ENCODE measurements at places on chromosomes 1 and 21. TPM values are rescaled to one million over a fixed set of nuclear protein-coding genes. Genes with fewer than 3 reads are reported as not detected.
A peak's percentile ranks its signal among the peaks of the same experiment; 100 is the strongest.

Gene NES
- total RNA-seq = 3.7 TPM

Gene RRP1B
- 20.1 TPM for total RNA-seq

Gene GNAT2
- total RNA-seq = 0.14 TPM

Gene VPS72
- 47.2 TPM for total RNA-seq

Gene THEM5
- 0.09 TPM for total RNA-seq

Gene OR2L8
- not detected for total RNA-seq

Gene HCRTR1
- total RNA-seq = not detected

Gene RALGPS2
- 17.8 TPM for total RNA-seq

Gene MARK1
- total RNA-seq = 1.9 TPM

DNA sequence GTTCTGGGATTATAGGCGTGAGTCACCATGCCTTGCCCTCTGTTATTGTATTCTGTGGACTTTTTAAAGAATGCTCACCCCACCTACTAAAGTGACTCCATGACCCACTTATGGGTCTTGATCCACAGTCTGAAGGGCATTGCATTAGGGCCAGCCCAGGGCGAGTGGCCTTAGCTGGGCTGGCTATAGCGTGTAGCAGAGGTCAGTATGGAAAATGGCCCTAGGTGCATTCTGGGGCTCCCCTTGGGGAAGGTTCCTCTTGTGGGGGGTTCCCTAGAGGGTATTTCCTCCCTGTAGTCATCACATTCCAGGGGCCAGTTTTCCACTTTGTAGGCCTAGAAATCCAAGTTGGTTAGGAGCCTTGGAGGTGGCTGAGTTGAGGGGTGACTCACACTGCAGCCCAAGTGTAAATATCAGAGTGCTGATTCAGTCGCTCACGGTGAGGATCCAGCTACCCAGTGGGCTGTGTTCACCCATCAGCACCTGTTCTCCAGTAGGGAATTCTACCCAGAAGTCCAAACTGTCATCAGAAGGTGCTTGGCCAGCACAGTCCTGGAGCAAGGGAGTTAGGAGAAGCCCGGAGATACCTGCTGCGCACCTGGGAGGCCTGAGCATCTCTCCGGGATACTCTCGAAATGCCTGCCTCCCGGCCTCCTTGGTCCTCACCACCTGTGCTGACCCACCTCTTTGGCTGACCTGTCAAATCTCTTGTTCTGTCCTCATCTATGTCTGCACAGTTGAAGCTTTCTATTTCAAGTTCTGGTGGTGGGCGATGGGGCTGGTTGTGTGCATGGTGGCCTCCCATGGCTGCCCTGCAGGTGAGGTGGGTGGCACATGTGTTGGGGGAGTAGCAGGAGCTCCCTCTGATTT lies 52.2 kb downstream of the NENF start:
- no peak for DNase-seq
- H3K4me1 ChIP-seq = no peaks in the 10 kb centered on the region
- H3K4me3 ChIP-seq = no peak overlapping the region
- H3K27ac ChIP-seq = no peak overlapping the region

GRCh38 chr1:90134175-90134955 lies 139.5 kb downstream of the ZNF326 start:
- H3K27me3 ChIP-seq = no peaks in the 10 kb centered on the region
- no peaks in the 10 kb centered on the region for H3K4me1 ChIP-seq
- H3K36me3 ChIP-seq = no peaks in the 10 kb centered on the region
- H3K27ac ChIP-seq = no peak overlapping the region
- no peak overlapping the region for H3K4me3 ChIP-seq
- DNase-seq = no peak

- H3K36me3 ChIP-seq = no peaks in the 10 kb centered on the region
- no peaks in the 10 kb centered on the region for H3K27me3 ChIP-seq
- no peak for DNase-seq
- no peak overlapping the region for H3K4me3 ChIP-seq
- no peaks in the 10 kb centered on the region for H3K4me1 ChIP-seq
- H3K27ac ChIP-seq = no peak overlapping the region
These were observed 123.2 kb downstream of the SLC30A10 start for GRCh38 chr1:219805191-219805590.

GRCh38 chr1:88060112-88060673 lies 623.9 kb upstream of the PKN2 start:
- H3K27ac ChIP-seq = no peak overlapping the region
- no peak for DNase-seq
- H3K4me3 ChIP-seq = no peak overlapping the region
- H3K27me3 ChIP-seq = no peaks in the 10 kb centered on the region
- H3K4me1 ChIP-seq = no peaks in the 10 kb centered on the region

- no peaks in the 10 kb centered on the region for H3K4me1 ChIP-seq
- H3K27me3 ChIP-seq = no peaks in the 10 kb centered on the region
- no peak overlapping the region for H3K27ac ChIP-seq
- H3K4me3 ChIP-seq = no peak overlapping the region
These were observed 244.9 kb downstream of the ZNF648 start for GRCh38 chr1:181816608-181817007.

GRCh38 chr1:109659997-109660690 lies 4.2 kb downstream of the GSTM4 start:
- H3K27me3 ChIP-seq = peaks cover 15% of the 10 kb centered on the region
- no peaks in the 10 kb centered on the region for H3K36me3 ChIP-seq
- H3K27ac ChIP-seq = no peak overlapping the region
- no peak overlapping the region for H3K4me3 ChIP-seq
- H3K4me1 ChIP-seq = peaks cover 3% of the 10 kb centered on the region

GRCh38 chr21:42616446-42616845 lies 37.0 kb upstream of the PDE9A start:
- H3K27me3 ChIP-seq = peaks cover 22% of the 10 kb centered on the region
- H3K36me3 ChIP-seq = no peaks in the 10 kb centered on the region
- H3K27ac ChIP-seq = no peak overlapping the region
- H3K4me1 ChIP-seq = peaks cover 9% of the 10 kb centered on the region

GRCh38 chr1:89971600-89971999 lies 23.3 kb upstream of the ZNF326 start:
- no peak overlapping the region for H3K4me3 ChIP-seq
- no peaks in the 10 kb centered on the region for H3K27me3 ChIP-seq
- no peaks in the 10 kb centered on the region for H3K36me3 ChIP-seq

- no peaks in the 10 kb centered on the region for H3K36me3 ChIP-seq
- no peaks in the 10 kb centered on the region for H3K4me1 ChIP-seq
- H3K27ac ChIP-seq = no peak overlapping the region
- no peak overlapping the region for H3K4me3 ChIP-seq
- DNase-seq = no peak
These were observed 1143.1 kb downstream of the PLA2G4A start for GRCh38 chr1:187971851-187972250.

- no peaks in the 10 kb centered on the region for H3K36me3 ChIP-seq
- no peaks in the 10 kb centered on the region for H3K27me3 ChIP-seq
- no peak overlapping the region for H3K27ac ChIP-seq
- H3K4me1 ChIP-seq = no peaks in the 10 kb centered on the region
- no peak overlapping the region for H3K4me3 ChIP-seq
- no peak for DNase-seq
These were observed 121.0 kb downstream of the LRRC40 start for GRCh38 chr1:70084314-70084915.

GRCh38 chr1:34929497-34929852 lies at the start of gene DLGAP3:
DLGAP3 (minus strand) TSS chr1:34929650; CDS start chr1:34905383, 24,267 bp downstream.
- H3K4me3 ChIP-seq = peak within 1 kb of the TSS; percentile 53
- DNase-seq = no peak
- peaks cover 11% of the 10 kb centered on the region for H3K4me1 ChIP-seq
- no peak within 1 kb of the TSS for H3K27ac ChIP-seq
- peaks cover 85% of the 10 kb centered on the region for H3K27me3 ChIP-seq
- no peaks in the 10 kb centered on the region for H3K36me3 ChIP-seq

- no peak for DNase-seq
- H3K27ac ChIP-seq = no peak overlapping the region
- H3K27me3 ChIP-seq = no peaks in the 10 kb centered on the region
- H3K36me3 ChIP-seq = no peaks in the 10 kb centered on the region
- no peak overlapping the region for H3K4me3 ChIP-seq
These were observed 321.4 kb upstream of the CXADR start for GRCh38 chr21:17191346-17191993.

DNA sequence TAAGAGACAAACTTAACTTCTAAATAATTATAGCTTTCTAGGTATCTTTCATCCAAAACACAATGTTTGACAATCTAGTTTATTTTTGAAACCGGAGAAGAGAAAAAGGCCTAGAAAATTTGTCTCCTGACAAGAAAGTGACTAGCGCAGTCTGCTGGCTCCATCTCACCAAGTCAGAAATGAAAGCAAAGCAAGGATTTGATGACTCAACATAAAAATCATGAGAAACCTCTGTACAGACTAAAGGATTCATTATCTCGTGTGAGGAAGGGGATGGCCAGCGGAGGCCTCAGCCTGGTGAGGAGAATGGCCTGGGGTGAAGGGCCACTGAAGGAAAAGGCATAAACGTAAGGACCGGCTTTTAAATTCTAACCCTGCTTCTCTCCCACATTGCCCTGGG lies 20.0 kb upstream of the TSNAX start:
- H3K36me3 ChIP-seq = no peaks in the 10 kb centered on the region
- no peaks in the 10 kb centered on the region for H3K4me1 ChIP-seq
- H3K27ac ChIP-seq = no peak overlapping the region
- no peak for DNase-seq

GRCh38 chr1:245682638-245683628 lies 528.1 kb downstream of the KIF26B start:
- no peaks in the 10 kb centered on the region for H3K27me3 ChIP-seq
- H3K4me3 ChIP-seq = no peak overlapping the region
- H3K27ac ChIP-seq = peak overlapping the region; percentile 36
- no peaks in the 10 kb centered on the region for H3K36me3 ChIP-seq
- no peak for DNase-seq

DNA sequence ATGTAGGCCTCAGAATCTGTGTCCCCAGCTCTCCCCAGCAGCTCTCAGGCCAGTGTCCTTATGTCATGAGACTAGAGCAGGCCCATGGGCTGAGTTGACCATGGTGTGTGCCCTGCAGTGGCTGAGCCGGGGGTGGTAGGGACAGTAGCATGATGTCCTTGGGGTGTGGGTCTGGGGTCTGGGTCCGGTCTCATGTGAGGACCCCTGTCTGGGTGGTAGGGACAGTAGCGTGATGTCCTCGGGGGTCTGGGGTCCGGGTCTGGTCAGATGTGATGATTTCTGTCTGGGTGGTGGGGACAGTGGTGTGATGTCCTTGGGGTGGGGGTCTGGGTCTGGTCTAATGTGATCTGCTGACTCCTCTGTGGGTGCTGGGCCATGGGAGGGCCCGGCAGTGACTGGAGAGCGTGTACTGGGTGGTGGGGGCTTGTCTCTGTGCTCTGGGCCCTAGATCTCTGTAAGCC lies 64.5 kb downstream of the OBSCN start:
- H3K27me3 ChIP-seq = no peaks in the 10 kb centered on the region
- H3K36me3 ChIP-seq = peaks cover 20% of the 10 kb centered on the region
- no peak for DNase-seq
- H3K4me3 ChIP-seq = no peak overlapping the region
- peaks cover 8% of the 10 kb centered on the region for H3K4me1 ChIP-seq

DNA sequence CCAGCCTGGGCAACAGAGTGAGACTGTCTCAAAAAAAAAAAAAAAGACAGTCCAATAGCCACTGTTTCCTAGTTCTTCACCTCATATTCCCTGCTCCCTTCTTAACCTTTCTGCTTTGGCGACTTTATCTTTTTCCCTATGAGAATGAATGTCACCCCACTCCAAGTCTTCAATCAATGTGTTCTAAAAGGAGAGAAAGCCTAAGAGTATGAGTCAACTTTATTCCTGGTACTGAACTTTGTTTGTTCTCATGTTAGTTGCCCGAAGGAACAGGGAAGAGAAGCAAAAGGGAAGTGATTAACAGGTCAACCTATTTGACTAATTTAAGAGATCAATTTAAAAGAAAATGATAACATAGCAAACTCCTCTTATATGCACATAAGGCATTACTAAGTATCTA lies 39.9 kb upstream of the SLC16A1 start:
- H3K27ac ChIP-seq = no peak overlapping the region
- no peak for DNase-seq
- H3K27me3 ChIP-seq = no peaks in the 10 kb centered on the region

DNA sequence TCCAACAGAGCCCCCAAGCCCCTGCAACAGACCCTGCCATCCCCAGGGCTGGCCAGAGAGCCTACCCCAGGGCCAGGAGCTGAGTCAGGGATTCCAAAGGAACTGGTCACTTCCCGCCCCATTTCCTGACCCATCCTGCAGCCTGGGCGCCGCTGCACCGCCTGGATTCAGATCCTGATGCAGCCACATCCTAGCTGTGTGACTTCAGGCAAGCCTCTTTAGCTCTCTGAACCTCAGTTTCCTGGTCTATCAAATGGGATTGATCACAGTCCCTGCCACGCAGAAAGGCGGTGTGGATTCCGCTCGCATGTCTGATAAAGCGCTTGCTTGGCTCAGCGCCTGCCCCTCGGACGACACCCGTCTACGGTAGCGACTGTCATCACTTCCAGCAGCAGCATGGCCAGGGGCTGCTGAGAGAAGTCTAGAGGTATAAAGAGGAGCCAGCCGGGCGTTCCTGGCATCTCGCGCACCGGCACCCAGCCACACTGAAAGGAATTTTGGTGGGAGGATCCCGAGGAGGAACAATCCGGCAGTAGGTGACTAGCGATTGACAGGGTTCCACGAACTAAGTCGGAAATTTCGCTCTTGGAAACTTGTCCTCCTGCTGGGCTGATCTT lies 10.1 kb downstream of the EPHA2 start:
- peak overlapping the region; percentile 66 for H3K27ac ChIP-seq
- H3K27me3 ChIP-seq = peaks cover 5% of the 10 kb centered on the region
- H3K4me3 ChIP-seq = no peak overlapping the region
- peaks cover 77% of the 10 kb centered on the region for H3K4me1 ChIP-seq
- no peak for DNase-seq
- peaks cover 3% of the 10 kb centered on the region for H3K36me3 ChIP-seq

DNA sequence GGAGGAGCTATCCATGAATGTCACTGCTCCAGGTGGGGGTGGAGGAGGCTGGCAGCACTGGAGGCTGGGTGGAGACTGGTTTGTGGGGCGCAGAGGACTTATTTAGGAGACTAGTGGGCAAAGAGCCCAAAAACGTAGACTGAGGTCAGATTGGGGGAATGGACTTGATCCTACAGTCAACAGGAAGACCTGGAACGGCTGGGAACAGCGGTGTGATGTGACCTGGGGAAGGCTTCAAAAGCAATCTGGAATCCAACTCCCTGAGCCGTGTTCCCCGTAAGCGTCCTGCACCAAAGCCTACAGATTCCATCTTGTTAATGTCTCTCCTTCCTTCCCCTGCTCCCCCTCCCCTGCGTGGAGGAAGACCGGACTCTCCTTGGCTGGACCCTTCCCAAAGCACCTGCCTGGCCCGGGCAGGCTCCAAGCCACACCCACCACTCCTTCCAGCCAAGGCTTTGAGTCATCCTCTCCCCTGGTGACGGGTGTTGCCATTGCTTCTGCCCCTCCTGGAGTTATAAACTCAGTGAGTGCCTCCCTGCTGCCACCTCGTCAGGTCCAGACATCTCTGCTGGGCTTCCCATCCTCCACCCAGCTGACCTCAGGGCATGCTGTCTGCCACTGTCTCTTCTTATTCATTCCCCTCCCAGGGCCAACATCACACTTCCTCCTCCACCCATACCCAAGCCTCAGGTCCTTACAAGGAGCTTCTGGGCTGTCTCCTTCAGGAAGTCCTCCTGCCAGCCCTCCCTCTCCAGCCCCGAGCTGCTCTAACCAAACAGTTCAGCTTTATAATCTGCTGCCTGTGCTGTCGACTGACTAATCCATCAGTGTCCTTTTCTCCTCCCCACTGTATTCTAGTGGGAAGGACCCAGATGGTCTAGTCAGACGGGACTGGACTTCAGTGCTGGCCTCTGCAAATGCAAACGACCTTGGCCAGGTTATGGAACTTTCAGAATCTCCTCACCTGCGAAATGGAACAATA lies 1.6 kb upstream of the CLSTN1 start:
- H3K36me3 ChIP-seq = peaks cover 3% of the 10 kb centered on the region
- H3K4me3 ChIP-seq = no peak overlapping the region
- H3K27me3 ChIP-seq = peaks cover 20% of the 10 kb centered on the region
- H3K4me1 ChIP-seq = peaks cover 32% of the 10 kb centered on the region
- no peak for DNase-seq
- H3K27ac ChIP-seq = peak overlapping the region; percentile 25

Data from thymus (tissue), 14 donors.